ENCODE measurements at places on chromosomes 1 and 21. TPM values are rescaled to one million over a fixed set of nuclear protein-coding genes. Genes with fewer than 3 reads are reported as not detected.

AADACL4 gene
- not detected for total RNA-seq

TENT5C gene
- 14.9 TPM for total RNA-seq

AADACL3 gene
- not detected for total RNA-seq

JAM2 gene
- total RNA-seq, result 23.7 TPM

MLLT11 gene
- 34.1 TPM for total RNA-seq

RASSF5 gene
- 7.8 TPM for total RNA-seq

MYOM3 gene
- 440 TPM for total RNA-seq

DNA sequence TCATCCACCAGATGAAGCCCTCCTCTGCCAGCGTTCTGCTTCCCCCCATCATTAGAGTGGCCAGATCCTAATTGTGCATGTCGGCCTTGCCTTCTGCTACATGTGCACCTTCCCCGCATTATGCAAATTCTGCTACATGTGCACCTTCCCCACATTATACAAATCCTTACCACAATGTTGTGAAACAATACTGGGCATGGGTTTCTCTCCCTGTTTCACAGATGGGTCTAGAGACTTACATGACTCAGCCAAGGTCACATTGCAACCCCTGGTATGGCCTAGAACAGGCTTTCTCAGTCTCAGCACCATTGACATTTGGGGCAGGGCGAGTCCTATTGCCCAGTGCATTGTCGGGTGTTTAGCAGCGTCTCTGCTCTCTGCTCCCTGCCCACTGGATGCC, 1.0 kb upstream of the CELA2A start:
- no peak for DNase-seq
- no peaks in the 10 kb centered on the region for H3K36me3 ChIP-seq
- H3K27ac ChIP-seq, result no peak overlapping the region
- H3K27me3 ChIP-seq, result no peaks in the 10 kb centered on the region

GRCh38 chr1:28913786-28914227, 562 bp upstream of the EPB41 start:
- H3K27me3 ChIP-seq, result no peaks in the 10 kb centered on the region
- no peaks in the 10 kb centered on the region for H3K36me3 ChIP-seq
- peak overlapping the region; percentile 84 for H3K4me3 ChIP-seq
- H3K27ac ChIP-seq, result peak overlapping the region; percentile 34

- peaks cover 4% of the 10 kb centered on the region for H3K4me1 ChIP-seq
- H3K27ac ChIP-seq, result no peak overlapping the region
- H3K36me3 ChIP-seq, result no peaks in the 10 kb centered on the region
- H3K27me3 ChIP-seq, result no peaks in the 10 kb centered on the region
Observed at GRCh38 chr1:241610056-241610815, 29.9 kb downstream of the CHML start.

DNA sequence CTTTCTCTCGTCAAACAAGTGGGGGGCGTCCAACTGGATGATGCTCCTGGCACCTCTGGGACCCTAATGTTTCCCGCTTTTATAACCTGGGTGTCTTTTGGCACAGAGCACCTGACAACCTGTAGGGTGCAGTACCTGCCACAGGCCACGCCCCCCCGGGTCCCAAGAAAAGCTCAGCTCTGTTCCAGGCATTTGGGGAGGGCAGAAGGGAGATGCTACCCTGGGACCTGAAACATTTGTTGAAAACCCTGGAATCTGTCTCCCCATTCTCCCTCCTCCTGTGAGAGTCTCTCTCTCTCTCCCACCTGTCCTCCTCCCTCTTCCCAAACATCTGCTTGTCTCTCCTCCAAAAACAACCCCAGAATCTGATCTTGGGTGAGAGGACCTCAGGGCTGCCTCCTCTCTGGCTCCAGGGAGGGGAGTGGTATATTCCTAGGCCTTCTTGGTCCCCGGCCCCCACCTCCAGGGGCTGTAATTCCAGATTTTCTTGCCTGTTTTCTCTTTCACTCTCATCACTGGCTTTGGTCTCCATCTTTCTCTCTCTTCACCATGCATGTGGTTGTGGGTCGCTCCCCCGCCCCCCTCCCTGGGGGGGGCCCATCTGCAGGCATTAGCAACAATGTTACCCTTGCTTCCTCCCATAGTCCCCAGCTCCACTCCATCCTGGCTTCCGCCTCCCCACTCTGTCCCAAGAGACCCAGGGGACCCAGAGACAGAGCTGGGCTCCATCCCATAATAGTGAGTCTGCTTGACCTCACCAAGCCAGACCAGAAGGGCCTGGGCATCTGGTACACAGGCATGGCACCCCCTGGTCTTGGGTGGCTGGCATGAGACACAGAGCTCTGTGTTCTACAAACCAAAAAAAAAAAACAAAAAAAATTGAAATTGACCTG, 4.1 kb downstream of the AHDC1 start:
- H3K27ac ChIP-seq, result peak overlapping the region; percentile 98
- H3K27me3 ChIP-seq, result no peaks in the 10 kb centered on the region
- no peak for DNase-seq
- H3K36me3 ChIP-seq, result no peaks in the 10 kb centered on the region
- peak overlapping the region; percentile 99 for H3K4me3 ChIP-seq
- peaks cover 96% of the 10 kb centered on the region for H3K4me1 ChIP-seq

DNA sequence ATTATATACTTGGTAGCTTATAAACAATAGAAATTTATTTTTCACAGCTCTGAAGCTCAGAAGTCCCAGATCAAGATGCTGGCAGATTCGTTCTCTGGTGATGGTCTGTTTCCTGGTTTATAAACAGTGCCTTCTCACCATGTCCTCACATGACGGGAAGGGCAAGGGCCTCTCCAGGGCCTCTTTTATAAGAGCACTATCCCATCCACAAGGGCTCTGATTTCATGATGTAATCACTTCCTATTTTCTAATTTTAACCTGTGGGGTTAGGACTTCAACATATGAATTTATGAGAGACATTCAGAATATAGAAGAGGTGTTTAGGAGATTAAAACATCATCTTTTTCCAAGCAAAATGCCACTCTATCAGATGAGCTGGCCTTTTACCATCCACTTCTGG, 32.1 kb upstream of the PLPPR4 start:
- no peaks in the 10 kb centered on the region for H3K36me3 ChIP-seq
- H3K27ac ChIP-seq, result no peak overlapping the region

- H3K27me3 ChIP-seq, result no peaks in the 10 kb centered on the region
- peaks cover 36% of the 10 kb centered on the region for H3K36me3 ChIP-seq
- H3K4me1 ChIP-seq, result peaks cover 77% of the 10 kb centered on the region
- no peak for DNase-seq
- H3K27ac ChIP-seq, result peak overlapping the region; percentile 97
- H3K4me3 ChIP-seq, result peak overlapping the region; percentile 94
Observed at GRCh38 chr1:169110689-169111447, 4.4 kb downstream of the ATP1B1 start.

- no peaks in the 10 kb centered on the region for H3K27me3 ChIP-seq
- H3K4me3 ChIP-seq, result no peak overlapping the region
- H3K4me1 ChIP-seq, result peaks cover 17% of the 10 kb centered on the region
- H3K27ac ChIP-seq, result no peak overlapping the region
- DNase-seq, result no peak
Observed at GRCh38 chr21:17455028-17455353, 57.9 kb upstream of the CXADR start.

DNA sequence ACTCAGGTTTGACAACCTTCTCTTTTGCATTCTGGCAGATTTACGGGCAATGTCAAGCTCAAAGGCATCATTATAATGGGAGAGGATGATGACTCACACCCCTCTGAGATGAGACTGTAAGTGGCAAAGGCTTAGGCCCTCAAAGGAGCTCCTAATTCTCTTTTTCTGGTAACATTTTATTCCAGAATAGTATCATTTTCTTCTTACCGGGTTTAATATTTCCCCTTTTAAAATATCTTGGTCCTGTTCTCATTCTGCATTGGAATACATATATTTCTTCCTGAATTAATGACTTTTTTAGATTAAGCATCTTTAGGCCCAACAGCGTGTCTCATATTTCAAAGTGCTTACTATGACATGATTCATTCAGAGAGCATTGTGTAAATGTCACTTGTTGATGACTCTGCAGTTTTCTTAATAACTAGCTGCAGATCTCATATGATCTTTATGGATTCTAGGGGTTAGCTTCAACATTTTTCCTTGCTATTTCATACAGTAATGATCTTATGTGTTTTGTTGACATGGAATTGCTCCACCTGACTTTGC, 1.7 kb downstream of the PITHD1 start:
- no peak overlapping the region for H3K27ac ChIP-seq
- H3K4me1 ChIP-seq, result peaks cover 50% of the 10 kb centered on the region
- no peak overlapping the region for H3K4me3 ChIP-seq
- peaks cover 43% of the 10 kb centered on the region for H3K36me3 ChIP-seq

DNA sequence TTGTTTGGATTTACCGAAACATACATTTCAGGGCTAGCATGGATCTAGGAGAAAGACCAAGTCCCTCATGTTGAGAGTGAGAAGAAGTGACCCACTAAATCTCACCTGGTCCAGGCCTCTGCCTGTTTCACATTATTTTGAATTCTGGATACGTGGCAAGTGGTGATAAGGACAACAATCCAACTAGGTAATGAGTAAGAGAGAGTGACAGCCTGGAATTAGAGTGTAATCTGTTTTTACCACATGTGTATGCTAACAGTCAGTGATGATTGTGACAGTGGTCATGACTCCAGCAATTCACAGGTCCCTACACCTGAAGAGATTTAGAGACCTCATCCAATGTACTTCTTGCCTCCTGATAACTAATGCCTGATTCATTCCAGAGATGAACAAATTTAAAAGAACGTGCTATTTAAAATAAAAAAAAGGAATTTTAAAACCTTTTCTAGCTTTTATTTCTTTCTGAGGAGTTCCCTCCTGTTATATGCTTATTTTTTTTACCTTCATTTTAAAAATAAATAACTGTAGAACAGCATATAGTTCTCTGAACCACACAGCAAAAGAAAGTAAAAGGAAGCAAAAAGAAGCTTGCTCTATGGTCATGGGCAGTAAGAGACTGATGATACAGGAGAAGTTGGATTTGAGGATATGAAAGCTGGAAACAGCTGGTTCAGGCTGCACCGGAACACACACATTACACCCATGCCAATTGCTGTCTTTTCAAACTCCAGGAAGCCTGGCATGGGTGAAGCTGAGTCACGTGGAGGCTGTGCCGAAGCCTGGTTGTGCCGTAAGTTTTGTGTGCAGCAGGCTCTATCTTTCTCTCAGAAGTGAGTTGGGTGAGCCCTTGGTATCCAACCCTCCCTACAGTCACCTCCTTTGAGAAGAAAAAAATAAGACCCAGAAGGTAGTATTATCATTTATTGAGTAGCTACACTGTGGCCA, 14.7 kb downstream of the C1orf116 start:
- peaks cover 13% of the 10 kb centered on the region for H3K4me1 ChIP-seq
- H3K27ac ChIP-seq, result no peak overlapping the region
- H3K36me3 ChIP-seq, result no peaks in the 10 kb centered on the region
- H3K27me3 ChIP-seq, result peaks cover 6% of the 10 kb centered on the region
- H3K4me3 ChIP-seq, result no peak overlapping the region

- no peak overlapping the region for H3K4me3 ChIP-seq
- H3K27me3 ChIP-seq, result peaks cover 3% of the 10 kb centered on the region
- peaks cover 25% of the 10 kb centered on the region for H3K4me1 ChIP-seq
- H3K36me3 ChIP-seq, result no peaks in the 10 kb centered on the region
Observed at GRCh38 chr1:179823693-179824092, 53.9 kb downstream of the TOR1AIP2 start.

- H3K4me3 ChIP-seq, result no peak overlapping the region
- H3K4me1 ChIP-seq, result no peaks in the 10 kb centered on the region
- H3K36me3 ChIP-seq, result no peaks in the 10 kb centered on the region
- no peak for DNase-seq
Observed at GRCh38 chr1:175062339-175062738, 5.3 kb upstream of the TNN start.

- H3K27me3 ChIP-seq, result no peaks in the 10 kb centered on the region
- H3K4me3 ChIP-seq, result peak overlapping the region; percentile 90
- peak overlapping the region; percentile 98 for H3K27ac ChIP-seq
- no peaks in the 10 kb centered on the region for H3K36me3 ChIP-seq
- DNase-seq, result peak; percentile 18
- H3K4me1 ChIP-seq, result peaks cover 78% of the 10 kb centered on the region
Observed at GRCh38 chr1:193058529-193059281, 455 bp downstream of the UCHL5 start.

DNA sequence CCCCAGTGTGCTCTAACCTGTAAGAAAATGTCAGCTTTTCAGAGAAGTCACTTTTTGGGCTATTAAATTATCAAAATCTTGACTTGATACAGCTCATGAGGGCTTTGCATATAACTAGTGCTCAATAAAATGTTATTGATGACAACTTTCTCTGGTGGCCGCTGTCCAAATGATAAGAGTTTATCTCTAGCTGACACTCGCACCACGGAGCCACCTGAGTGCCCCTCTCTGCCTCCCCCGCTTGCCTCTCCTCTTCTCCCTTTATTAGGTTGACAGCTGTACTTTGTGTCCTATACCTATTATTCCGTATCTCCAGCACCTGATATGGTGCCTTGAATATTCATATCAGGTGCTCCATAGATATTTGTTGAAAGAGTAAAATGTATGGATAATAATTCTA, 82.8 kb downstream of the PHTF1 start:
- no peak overlapping the region for H3K27ac ChIP-seq
- no peaks in the 10 kb centered on the region for H3K27me3 ChIP-seq
- no peak overlapping the region for H3K4me3 ChIP-seq
- peaks cover 11% of the 10 kb centered on the region for H3K4me1 ChIP-seq
- H3K36me3 ChIP-seq, result peaks cover 9% of the 10 kb centered on the region

DNA sequence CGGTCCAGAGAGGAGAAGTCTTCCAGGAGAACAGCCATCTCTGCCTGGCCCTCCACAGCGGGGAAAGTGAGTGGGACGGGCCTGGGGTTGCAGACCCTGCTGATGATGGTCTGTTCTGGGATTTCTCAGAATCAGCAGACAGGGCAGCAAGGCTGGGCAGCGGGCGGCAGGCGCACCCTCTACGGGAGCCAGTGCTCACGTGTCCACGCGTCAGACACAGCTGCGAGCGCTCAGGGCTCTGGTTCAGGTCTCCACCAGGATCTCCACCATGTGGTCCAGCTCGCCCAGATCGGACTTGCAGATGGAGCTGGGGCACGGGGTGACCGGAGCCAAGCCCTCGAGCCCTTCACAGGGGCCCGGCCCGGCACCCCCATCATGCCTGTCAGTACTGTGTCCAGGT, 5.5 kb downstream of the CLCA4 start:
- H3K27me3 ChIP-seq, result no peaks in the 10 kb centered on the region
- no peak overlapping the region for H3K4me3 ChIP-seq
- H3K36me3 ChIP-seq, result no peaks in the 10 kb centered on the region
- no peak for DNase-seq
- H3K27ac ChIP-seq, result no peak overlapping the region

DNA sequence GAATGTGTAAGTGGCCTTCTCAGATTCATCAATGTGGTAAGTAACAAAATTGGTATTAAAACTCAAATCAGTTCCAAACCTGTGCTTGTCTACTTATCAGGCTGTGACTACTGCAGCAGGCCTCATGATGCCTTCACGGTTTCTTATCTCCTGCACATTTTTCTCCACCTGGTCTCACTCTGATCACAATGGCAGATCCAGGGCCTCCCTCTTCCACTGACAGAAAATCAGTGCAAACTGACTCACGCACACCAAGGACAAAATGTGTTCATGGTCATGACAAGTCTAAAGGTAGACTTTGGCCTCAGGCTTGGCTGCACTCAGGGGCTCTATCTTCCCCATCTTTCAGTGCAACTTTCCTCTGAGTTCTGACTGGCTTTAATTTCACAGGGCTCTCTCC, 56.7 kb upstream of the ATP1A1 start:
- H3K27me3 ChIP-seq, result no peaks in the 10 kb centered on the region
- H3K4me1 ChIP-seq, result peaks cover 8% of the 10 kb centered on the region
- no peaks in the 10 kb centered on the region for H3K36me3 ChIP-seq
- H3K27ac ChIP-seq, result no peak overlapping the region

Data from left ventricle myocardium inferior (tissue), 1 donor.